ENCODE measurements at places on chromosomes 2 and 18.

DNA sequence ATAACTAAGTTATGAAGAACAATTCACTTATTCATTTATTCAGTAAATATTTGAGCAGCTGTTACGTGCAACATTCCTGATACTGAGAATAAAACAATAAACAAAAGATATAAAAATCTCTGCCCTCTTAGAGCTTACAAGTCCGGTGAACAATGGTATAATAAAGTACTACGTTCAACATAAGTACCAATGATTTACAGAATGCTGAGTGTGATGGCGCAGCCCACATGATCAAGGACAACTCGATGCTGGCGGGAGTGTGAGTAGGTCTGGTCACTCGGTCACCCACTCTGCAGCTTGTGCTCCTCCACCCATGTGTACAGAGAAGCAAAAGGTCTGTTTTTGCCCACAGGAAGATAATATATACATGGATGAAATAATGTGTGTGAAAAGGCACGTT, 254.3 kb downstream of the BCL11A start:
- no peak for DNase-seq

DNA sequence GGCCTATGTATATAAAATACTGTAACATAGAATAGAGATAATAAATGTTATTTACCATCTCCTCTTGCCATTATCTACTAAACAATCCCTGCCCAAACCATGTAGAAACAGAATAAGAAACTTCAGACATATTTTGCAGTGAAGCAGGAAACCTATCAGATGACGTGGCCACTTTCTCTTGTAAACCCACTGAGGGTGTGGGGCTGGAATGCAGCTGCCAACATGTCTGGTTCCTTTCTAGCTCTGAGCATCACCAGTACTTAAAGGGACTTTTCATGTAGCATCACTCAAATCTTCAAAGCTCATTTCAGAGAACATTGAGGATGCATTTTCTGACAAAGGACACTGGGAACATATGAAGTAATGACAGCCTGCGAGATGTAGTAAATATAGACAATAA, 251.8 kb downstream of the LPIN1 start:
- DNase-seq = no peak

GRCh38 chr2:235444101-235444597, 49.7 kb upstream of the AGAP1 start:
- DNase-seq = no peak

GRCh38 chr18:38843291-38843690, 1277.7 kb upstream of the CELF4 start:
- no peak for DNase-seq

GRCh38 chr2:206305523-206306245, 31.2 kb downstream of the ZDBF2 start:
- no peak for DNase-seq

DNA sequence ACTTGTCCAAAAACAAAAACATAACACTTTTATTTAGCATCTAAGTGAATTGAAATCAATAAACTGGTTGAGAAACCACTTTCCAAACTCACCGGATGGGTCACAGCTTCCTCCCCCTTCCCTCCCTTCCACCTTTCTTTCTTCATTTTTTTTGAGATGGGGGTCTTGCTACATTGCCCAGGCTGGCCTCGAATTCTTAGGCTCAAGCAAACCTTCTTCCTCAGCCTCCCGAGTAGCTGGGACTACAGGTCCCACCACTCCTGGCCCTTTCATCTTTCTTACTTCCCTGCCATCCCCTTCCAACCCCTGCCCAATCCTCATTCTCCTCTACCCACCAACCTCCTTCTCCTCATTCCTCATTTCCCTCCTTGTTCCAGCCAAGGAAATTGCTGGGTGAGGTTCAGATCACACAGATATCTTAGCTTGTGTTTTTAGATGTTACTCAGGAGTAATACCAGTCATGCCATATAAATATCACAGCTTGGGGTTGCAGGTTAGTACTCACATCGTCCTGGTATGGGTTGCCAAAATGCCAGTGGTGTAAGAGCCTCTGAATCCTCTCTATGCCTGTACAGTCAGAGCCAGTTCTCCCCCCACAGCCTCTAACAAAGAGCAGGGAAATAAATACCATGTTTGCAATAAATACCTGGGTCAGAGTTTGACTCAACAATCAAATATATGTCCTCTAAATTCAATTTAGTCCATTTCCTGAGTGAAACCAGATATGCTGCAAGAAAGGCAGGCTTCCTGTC, 132.7 kb upstream of the NDUFV2 start:
- no peak for DNase-seq

- DNase-seq = no peak
These were observed 50.0 kb downstream of the EML4 start for GRCh38 chr2:42219160-42219559.

DNA sequence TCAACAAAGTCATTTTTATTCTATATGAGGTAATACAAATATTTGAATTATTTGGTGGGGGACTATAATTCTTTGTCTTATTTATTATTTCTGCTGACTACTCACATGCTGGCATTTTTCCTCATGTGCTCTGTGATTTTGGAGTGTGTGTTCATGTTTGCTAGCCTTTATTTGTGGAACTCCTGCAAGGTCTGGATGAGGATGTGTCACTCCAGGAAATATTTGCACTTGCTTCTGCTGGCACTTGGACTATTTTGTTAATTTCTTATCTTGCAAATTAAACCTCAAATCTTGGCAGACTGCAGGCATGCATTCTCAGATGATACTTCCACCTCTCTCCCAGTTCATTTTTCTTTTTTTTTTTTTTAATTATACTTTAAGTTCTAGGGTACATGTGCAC, 34.1 kb downstream of the POLI start:
- no peak for DNase-seq

GRCh38 chr2:60533101-60534051, 20.1 kb downstream of the BCL11A start:
- peak; percentile 86 for DNase-seq

- DNase-seq = no peak
These were observed 550.4 kb downstream of the BCL11A start for GRCh38 chr2:60003076-60003475.

DNA sequence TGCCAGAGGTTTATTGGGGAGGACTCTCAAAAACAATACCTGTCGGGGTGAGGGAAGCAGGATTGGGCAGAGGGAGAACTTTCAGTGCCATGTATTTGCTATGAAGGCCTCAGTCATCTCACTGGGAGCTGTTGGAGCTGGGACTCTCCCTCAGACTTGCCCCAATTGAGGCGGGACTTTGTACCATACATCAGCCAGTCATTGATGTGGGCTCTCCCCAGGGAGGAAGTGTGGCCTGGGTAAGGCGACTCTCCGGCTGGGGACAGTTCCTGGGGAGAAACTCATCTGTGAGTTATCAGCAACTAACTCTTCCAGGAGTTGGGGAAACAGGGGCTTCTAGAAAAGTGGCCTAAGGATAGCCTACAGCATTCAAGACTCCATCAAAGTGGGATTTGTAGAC, 66.5 kb downstream of the FTCDNL1 start:
- DNase-seq = no peak

GRCh38 chr18:35231052-35231451, 9.8 kb upstream of the ZNF397 start:
- peak; percentile 38 for DNase-seq

DNA sequence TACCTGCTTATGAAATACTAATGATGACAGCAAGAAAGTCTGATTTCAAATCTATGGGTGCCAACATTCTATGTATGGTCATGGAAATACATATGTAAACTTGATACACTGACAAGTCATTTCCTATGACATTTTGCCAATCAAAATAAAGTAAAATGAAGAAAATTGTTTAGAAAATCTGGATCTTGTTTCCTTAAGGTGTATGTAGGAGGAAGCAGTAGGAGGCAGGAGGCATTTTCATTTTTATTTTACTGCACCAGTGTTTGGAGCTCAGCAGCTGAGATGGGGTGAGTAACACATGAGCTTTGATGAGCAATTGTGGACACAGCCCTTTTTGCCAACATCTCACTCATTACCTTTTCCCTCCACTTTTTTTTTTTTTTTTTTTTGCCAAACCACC, 167.0 kb downstream of the AFF3 start:
- DNase-seq = peak; percentile 30

Data from AG04450 (cell line).